ENCODE measurements at places on chromosomes 4 and X.

DNA sequence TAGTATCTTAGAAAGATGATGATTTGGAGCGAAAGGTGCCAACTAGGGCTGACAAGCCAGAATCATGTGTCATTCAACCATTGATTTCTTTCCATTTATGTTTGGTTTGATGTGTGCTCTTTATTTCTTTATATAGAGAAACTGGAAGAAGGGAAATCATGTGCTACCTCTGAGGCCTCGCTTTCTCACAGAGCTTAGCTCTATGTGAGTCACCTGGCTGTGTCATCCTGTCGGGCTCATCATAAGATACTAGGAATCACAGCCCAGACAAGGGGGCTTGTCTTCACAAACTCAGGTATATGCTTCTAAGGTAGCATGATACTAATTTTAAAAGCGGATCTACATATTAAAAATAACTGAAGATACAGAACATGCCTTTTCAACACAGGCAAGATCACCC lies 81.7 kb upstream of the GPM6B start:
- DNase-seq: no peak

DNA sequence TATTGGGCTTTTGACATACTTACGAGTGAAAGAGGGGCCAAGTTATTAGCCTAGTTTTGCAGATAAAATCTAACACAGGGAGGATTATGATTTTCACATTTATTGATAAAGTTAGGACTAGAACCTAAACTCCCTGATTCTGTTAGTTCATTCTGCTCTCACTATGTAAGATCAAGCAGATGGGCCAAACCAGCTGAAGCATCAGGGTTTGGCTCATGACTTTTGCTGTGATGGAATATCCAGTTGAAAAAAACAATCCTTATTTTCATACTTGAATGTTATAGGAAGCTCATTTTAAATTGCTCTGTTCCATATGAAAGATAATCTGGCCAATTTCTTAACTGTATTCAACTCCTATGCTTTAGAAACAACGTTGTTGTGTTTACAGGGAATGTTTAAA lies 21.2 kb downstream of the SPRY1 start:
- no peak for DNase-seq

GRCh38 chr4:18214411-18215055 lies 193.0 kb upstream of the LCORL start:
- no peak for DNase-seq

DNA sequence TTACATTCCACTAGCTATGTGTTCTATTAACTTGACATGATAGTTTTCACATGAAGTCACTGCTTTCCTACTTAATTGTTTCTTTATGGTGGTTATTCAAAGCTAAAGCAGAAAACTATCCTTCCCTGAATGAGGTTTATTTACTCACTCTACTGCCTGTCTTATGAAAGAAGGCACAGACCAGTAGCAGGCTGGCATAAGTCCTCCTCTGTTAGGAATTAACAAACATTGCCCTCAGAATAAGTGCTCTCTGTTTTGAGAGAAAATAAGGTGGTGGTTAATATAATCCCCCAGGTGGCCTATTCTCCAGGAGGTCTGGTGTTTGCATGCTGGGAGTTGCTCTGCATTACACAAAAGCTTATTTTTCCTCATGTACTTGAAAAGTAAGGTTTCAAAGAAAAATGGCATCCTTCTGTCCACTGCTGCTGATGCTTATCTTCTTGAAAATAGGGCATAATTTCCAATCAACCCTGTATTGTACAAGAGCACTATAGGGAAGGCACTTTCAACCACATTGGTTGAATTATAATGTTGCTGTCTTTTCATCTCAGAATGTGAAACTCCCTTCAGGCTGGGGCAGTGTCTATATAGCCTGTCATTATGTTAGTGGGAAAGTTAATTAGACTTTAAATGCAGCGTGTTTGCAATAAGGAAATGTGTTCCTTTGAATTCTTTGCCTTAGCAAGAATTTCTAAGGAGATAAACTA lies 119.7 kb upstream of the TBC1D9 start:
- no peak for DNase-seq

- DNase-seq: no peak
These were observed 134.6 kb upstream of the BOD1L1 start for GRCh38 chr4:13762130-13762529.

DNA sequence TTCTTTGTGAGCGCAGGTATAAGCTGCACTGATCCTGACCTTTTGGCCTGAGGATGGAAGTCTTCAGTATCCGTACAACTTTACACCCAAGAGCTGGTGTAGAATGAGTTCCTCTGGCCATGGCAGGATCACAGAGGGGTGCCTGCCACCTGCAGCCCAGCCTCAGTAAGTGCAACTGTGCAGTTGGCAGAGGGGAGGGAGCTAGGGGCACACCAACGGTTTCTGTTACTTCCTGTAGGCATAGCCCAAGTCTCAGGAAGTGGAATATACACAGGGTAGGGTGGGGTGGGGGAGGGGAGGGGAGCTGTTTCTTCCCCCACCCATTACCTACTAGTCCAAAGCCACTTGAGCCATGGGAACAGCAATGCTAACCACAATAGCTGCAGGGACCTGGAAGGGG lies 85.4 kb upstream of the GBA3 start:
- no peak for DNase-seq

DNA sequence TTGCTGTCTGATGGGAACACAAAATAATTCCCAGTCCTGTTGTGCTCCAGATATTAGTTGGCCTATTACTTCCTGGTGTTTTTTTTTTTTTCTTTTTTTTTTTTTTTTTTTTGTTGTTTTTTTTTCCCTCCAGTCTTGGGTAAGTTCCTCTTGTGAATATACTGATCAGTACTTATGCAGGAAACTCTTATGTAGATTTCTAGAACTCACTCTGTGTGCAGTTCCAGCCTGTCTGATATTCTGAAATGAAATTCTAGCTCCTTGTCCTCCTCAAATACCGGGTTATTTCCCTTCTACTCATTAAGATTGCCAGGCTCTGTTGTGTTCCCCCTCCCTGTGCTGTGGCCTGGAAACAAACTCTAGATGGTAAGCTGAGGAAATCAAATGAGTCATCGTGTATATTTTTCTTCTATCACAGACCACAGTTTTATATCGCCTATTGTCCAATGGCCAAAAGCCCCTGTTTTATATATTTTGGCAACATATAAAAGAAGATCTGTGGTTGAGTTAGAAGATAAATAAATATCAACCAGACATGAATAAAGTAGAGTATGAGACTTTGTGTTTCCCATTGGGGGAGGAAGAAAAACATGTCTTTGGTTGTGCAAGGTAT lies 124.3 kb upstream of the UGT8 start:
- DNase-seq: no peak

GRCh38 chr4:5823542-5824211 lies 69.2 kb downstream of the CRMP1 start:
- DNase-seq: no peak

GRCh38 chrX:30561191-30561590 lies 16.4 kb downstream of the TASL start:
- DNase-seq: no peak

DNA sequence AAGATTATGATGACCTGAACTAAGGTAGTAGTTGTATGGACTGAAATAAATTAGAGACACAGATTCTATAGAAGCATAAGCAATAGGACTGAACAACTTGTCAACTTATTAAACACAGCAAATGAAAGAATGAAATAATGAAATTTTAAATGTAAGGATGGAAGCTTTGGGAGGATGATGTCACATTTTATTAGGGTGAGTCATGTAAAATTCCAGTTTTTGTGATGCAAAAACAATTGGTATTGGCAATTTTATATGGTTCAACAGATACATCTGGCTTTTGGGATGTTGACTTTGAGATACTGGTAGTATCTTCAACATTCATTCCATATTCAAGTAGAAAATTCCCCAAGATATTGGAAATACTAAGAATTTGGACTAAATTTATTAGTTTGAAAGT lies 72.7 kb upstream of the IL15 start:
- no peak for DNase-seq

- no peak for DNase-seq
These were observed 22.4 kb downstream of the RBM47 start for GRCh38 chr4:40607221-40607620.

DNA sequence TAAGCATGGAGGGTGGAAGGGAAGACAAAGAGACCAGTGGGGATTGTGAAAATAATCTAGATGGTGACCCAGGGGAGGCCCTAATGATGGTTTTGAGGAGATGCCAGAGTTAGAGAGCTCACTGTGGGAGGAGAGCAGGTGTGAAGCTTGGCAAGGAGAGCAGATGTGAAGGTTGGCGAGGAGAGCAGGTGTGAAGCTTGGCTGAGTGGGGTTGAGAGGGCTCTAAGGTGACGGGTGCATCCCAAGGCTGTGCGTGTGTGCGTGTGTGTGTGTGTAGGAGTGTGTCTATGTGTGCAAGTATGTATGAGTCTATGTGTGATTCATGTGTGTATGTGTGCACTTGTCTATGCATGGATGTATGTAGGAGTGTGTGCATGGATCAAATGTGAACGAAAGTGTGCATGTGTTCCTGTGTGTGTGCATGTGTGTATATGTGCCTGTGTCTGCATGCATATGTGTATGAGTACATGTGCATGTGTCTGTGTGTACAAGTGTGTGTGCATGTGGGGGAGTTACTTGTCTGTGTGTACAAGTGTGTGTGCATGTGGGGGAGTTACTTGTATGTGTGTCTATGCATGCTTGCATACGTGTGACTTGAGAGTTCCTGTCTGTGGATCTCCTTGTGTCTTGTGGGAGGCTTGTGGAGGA lies 72.0 kb downstream of the EVC start:
- DNase-seq: no peak

DNA sequence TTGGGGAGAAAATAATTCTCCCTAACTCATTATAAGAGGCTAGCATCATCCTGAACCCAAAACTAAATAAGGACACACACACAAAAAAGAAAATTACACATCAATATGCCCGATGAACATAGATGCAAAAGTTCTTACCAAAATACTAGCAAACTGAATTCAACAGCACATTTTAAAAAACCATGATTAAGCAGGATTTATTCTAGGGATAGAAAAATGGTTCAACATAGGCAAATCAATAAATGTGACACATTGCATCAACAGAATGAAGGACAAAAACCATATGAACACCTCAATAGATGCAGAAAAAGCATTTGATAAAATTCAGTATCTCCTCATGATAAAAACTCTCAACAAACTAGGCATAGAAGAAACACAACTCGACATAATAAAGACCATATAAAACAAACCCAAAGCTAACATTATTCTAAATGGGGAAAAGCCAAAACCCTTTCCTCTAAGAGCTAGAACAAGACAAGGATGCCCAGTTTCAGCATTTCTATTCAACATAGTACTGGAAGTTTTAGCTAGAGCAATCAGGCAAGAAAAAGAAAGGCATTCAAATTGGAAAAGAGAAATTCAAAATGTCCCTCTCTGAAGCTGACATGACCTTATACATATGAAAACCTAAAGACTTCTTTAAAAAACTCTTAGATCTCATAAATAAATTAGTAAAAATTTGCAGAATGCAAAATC lies 200.9 kb downstream of the NKX6-1 start:
- no peak for DNase-seq

- DNase-seq: no peak
These were observed 24.9 kb downstream of the EFNB1 start for GRCh38 chrX:68853665-68854251.

- no peak for DNase-seq
These were observed 20.4 kb upstream of the GPM6B start for GRCh38 chrX:13837290-13837745.

GRCh38 chr4:88765729-88766128 lies 68.1 kb upstream of the NAP1L5 start:
- DNase-seq: no peak

DNA sequence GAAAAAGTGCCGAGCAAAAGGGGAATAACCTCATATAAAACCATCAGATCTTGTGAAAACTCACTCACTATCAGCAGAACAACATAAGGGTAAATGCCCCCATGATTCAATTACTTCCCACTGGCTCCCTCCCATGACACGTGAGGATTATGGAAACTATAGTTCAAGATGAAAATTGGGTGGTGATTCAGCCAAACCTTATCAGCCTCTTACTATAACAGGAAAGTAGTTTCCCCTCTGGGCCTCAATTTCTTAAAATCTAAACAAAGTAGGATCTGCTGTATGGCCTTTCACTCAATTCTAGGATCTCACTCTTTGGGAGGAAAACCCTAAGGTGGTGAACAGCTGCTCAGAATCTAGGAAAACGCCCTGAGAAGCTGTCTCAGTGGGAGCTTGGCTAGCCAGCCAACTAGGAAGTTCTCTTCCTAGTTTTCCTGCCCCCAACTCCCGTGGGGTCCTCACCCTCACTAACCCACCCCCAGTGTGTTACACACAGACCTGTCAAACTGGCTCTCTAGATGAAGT lies 1017.1 kb upstream of the HS3ST1 start:
- no peak for DNase-seq

DNA sequence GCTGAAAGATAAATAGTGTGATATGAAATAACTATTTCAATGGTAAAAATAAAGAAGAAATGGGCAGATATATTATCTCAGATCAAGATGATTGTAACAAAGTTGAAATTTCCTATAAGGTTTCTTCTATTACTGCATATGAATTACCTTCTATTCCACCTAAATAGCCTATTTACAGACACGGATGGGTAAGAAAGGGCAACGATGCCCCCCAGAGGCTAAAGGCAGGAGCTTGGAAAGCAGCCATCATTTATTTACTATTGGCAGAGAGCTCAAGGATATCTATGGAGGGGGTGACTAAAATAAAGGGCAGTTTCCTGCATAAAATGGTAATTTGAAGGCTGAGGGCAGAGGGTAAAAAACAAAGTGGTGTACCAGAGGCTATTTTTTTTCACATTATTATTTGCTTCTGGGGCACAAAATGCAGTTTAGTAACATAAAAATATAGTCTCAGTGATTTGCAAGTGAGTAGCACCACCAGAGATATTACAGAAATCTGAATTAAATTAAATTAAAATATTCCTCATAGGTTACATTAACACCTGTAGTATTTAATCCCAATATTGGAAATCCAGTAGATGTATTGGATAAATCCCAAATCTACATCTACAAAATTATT lies 123.1 kb downstream of the BTC start:
- no peak for DNase-seq

DNA sequence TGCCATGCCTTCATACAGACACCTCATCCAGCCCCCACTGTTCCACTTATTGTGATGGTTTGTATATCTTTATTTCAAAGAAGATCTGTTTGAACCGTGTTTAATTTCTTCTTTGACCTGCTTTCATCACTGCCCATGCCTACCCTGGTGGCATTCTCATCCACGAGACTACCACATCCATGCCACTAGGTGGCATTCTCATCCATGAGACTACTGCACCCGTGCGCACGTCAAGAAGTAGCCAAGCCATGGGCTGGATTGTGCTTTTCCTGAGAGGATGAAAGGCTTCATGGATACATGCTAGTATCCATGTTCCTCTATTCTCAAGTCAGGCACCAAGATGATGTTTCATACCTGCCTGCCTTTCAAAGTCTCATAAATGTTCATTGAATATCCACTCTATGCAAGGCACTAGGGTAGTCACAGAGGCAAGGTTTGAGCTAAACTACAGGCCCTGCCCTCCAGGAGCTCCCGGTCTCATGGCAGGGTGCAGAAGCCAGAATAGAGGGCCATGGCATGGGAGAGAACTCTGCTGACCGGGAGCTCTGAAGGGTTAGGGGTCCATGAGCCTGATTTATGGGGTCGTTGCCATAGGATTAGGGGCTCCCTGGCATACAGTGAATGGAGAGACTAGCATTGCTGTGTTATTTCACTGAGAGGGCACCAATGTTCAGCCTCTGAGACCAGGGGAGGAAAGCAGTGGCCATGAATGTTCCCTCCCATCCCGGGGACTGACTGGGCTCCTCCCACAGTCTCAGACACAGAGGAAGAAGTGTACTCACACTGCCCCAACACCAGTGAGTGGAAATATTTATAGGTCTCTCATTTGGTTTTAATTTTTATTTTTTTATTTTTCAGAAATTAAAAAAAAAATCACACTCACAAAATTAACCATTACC lies 24.8 kb upstream of the EOLA2 start:
- no peak for DNase-seq

- no peak for DNase-seq
These were observed 118.8 kb downstream of the GABRA2 start for GRCh38 chr4:46270986-46271596.

Data from activated CD8-positive, alpha-beta memory T cell treated with anti-CD3 and anti-CD28 coated beads for 48 hours (primary cell).